ENCODE measurements at places on chromosomes 2 and 18.
A peak's percentile ranks its signal among the peaks of the same experiment; 100 is the strongest.

GRCh38 chr18:77023102-77023782 lies 109.3 kb downstream of the MBP start:
- no peak for DNase-seq

DNA sequence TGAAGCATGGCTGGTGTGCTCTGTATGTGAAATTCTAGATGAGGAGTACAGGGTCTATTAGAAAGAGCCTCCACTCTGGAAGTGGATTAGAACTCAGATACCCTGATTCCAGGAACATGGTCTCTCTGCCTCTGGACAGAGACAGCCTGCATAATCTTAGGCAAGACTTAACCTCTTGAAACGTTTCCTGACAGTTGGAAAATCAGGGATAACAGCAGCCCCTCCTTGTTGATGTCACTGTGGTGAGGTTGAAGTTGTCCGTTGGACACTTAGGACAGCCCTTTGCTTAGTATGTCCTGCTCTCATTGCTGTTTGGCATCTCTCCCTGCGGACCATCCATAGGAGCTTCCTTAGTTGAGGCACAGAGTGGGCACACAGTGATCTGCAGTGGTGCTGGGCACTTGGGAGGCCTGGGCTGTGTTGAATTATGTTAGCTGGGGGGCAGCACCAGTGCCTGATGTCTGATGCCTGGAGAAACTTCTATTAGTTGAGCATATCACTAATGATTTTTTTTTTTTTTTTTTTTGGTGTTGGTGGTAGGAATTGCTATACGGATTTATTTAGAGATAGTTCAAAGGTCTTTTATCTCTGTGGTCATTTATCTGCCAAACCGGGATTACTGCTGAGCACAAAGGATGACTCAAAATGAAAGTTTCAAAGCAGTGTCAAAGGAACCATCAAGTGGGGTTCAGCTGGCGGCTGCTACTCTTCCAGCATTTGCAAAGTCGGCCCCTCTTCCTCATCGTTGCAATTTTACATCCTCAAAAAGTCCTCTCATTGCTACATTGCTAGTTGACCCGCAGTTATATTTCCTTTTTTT lies 28.8 kb downstream of the SETBP1 start:
- DNase-seq = no peak

GRCh38 chr2:127703282-127703681 lies 2.0 kb downstream of the SFT2D3 start:
- no peak for DNase-seq

DNA sequence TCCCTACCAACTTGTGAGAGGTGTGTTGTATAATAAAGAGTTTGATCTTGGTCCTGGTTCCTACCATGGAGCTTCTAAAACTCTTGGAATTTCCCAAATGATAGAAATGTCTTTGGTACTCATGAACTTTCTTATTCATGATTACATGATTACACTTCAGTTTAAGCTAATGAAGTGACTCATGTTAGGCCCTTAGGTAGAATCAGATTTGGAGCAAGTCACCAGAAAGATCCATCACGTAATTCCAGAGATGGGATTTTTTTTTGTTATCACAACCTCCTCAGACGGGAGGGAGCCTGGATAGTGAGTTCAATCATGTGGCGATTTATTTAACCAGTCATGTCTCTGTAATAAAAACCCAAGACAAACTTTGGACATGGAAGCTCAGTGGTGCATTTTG lies 1287.6 kb upstream of the ZEB2 start:
- no peak for DNase-seq

DNA sequence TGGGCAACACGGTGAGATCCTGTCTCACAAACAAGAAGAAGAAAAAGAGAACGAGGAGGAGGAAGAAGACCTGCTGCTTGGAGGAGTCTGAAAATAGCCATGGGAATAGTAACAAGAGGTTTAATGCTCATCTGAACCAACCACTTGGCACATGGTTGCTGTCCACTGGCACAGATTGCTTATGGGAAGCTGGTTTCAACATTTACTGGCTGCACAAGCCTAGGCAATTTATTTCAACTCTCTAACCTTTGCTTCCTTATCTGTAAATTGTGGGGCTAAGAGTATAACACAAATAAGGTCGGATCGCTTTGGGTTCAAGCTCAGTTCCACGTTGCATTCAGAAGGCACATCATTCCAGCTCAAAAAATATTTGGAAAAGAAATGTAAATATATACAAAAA lies 14.2 kb upstream of the RHOB start:
- DNase-seq = no peak

DNA sequence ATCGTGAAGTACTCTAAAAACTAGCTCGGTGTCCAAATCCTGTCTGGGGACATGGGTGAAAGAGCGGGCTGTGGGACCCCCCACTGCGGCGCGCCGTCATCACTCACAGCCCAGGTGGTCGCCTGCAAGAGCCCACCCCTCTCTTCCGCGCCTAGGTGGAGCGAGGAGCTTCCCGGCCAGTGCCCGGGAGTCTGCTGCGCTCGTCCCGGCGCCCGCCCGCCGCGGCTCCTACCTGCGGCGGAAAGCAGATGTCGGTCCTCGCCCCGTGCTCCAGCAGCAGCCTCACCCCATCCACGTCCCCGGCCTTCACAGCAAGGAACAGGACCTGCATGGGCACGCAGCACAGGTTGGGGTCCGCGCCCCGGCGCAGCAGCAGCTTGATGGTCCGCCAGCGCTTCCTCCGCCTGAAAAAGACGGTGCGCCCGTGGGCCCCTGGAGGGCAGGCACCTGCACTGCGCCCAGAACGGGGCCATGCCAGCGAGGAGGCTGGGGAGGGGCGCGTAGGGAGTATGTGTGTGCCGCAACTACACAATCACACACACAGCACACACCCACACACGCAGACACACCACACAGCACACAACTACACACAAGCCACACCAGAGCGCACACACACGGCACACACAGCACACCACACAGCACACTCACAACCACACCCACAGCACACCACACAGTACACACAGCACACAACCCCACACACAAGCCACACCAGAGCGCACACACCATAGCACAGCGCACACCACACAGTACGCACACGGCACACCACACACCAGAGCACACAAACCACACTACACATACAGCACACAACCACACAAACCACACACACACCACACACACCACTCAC lies 37.4 kb downstream of the ANKMY1 start:
- DNase-seq = no peak

DNA sequence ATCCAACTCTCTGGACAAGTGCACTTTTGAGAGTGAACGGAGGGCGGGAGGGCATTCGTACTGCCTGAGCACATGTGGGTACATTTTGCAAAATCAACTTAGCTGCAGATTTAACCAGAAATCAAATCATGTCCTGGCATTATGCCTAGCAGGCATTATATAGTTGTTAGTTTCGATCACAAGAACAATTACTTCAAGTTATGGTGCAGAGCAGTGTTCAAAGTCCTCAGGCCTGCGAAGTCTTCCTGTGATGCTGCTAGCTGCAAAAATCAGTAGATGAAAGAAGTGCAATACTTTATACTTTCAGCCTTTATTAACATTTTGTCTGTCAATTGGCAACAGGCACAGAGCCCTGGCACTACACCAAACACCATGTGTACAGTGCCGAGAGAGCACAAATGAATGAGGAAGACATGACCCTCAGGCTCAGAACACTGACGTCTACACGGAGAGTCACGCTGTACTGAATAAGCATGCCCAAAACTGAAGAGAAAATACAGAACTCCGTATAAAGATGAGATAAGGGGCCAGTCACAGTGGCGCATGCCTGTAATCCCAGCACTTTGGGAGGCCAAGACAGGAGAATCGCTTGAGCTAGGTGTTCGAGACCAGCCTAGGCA lies 92.1 kb upstream of the CREB1 start:
- DNase-seq = no peak

GRCh38 chr2:20660506-20661420 lies 6.2 kb upstream of the GDF7 start:
- peak; percentile 58 for DNase-seq

GRCh38 chr2:173963817-173964564 lies 1.2 kb downstream of the SP3 start:
- DNase-seq = peak; percentile 85

- no peak for DNase-seq
Observed at GRCh38 chr2:148615381-148615841, 29.1 kb upstream of the EPC2 start.

DNA sequence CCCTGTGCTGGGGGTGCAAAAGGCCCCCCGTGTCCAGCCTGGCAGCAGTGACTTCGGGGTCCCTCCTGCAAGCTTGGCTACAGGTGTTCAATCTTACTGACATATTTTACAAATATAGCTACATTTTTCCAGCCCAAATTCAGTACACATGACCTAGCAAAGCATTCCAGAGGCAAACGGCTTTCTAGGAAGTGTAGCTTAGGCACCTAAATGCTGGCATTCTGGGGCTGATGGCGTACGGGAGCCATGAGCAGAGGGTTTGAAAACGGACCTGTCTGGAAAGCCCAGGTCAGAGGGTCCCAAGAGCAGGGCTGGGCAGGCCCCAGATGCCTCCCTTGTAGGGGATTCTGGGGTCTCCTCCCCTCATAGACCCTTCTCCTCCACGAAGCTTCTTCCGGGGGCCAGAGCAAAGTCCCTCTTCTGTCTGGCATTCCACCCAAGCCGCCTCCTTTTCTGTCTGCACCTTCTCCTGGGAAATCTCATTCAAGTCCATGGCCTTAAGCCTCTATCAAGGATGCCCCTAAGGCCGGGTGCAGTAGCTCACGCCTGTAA lies 63.3 kb upstream of the ASAP2 start:
- no peak for DNase-seq

DNA sequence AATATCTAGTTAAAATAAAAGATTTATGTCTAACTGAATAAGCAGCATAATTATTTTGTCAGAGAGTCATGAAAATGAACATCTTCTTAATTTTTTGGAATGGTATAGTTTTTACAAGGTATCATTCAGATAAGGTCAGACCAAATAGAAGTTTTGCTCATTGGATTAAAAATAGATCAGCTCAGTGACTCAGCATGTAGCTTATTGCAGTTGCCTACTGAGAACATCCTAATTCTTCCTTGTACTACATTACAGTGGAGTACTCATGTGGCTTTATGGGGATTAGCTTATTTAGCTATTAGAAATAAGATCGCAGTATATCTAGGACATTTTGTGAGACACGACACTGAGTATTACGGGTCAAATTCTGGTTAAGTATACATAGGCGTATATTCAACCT lies 38.2 kb upstream of the PPM1B start:
- peak; percentile 27 for DNase-seq

GRCh38 chr2:121038431-121038830 lies 246.6 kb downstream of the TFCP2L1 start:
- DNase-seq = no peak

DNA sequence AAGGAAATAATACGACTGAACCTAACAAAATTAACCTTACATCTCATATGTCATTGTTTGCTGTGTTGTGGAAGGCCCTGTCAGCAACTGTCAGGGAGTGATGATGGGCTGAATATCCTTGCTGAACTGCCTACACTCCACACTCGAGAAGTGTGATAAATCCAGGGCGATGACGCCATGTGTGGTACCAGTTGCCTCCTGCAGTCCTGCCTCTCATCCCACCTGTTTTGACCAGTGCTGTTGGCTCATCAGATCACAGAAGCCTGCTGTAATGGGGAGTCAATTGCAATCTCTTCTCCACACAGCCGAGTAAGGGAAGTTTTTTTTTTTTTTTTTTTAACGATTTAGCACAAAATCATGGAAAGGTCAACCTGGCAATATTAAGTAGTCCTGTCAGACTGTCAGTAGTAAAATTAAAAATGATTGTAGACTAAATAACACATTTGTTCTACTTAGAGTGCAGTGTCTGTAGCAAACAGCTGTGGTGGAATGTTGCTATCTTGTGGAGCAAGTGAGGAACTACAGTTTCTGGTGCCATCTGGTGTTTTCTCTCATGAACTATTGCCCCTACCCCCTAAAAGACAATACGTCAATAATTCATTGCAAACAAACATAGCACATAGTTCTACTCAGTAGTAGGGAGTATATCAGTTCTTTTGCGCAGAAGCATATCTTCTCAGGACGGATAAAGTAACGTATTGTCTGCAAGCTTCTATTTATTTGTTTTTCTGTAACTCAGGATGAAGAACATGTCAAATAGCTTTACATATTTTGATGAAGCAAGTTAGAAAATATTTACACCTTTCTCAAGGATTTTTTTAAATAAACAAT lies 347.6 kb downstream of the CTNNA2 start:
- DNase-seq = peak; percentile 34

DNA sequence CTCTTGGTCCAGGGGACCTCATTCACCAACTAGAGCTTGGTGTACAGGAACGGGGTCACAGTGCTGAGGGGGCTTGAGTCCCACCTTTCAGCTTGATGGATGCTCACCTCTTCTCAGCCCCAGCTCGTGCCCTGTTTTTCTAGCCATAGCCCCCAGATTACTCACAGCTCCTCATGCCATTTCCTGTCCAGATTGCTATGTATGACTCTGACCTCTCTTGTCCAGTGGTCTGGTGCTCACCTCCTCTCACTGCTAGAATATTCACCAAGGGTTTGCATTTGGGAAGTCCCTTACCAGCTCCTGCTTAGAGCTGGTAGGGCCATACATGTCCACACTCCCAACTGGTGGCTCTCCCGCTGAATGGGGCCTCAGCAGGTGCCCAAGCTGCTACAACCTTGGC lies 5.9 kb downstream of the LBX2 start:
- peak; percentile 27 for DNase-seq

DNA sequence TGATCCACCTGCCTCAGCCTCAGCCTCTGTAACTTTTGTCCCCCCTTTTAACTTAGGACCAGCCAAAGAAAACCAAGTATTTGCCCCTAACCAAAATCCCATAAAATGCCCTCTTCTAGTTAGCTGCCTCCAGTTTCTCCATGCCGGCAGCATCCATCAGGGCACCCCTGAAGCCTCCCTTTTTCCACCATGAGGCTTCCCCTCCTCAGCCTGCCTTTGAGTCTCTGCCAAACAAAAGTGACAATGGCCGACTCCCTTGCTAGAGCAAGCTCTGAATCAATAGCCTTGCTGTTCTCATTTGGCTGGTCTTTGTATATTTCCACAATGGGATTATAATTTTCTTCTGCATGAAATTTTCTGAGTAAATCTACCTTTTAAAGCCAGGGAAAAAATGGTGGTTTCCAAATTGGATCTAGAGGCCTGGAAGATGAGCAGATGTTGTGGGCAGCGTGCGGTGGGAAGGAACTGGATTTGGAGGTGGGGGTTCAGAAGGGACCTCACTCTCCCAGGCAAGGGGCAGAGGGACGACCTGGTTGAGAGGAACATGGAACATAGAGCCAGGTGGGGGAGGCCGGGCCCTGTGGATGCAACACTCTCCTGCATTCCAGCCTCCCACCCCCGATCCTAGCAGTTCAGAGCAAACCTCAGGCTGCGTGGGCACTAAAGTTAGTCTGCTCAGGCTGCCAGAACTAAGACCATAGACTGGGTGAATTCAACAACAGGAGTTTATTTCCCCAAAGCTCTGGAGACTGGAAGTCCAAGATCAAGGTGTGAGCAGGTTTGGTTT lies 80.6 kb downstream of the HS6ST1 start:
- no peak for DNase-seq

GRCh38 chr2:60961457-60961856 lies 56.1 kb upstream of the PEX13 start:
- peak; percentile 55 for DNase-seq

Measured in cardiac fibroblast (primary cell).